ENCODE measurements at places on chromosomes 3 and 15.

- no peak for DNase-seq
Observed at GRCh38 chr15:80518522-80518921, 114.3 kb downstream of the ARNT2 start.

GRCh38 chr3:41502023-41502422 is 302.7 kb downstream of the CTNNB1 start:
- no peak for DNase-seq

DNA sequence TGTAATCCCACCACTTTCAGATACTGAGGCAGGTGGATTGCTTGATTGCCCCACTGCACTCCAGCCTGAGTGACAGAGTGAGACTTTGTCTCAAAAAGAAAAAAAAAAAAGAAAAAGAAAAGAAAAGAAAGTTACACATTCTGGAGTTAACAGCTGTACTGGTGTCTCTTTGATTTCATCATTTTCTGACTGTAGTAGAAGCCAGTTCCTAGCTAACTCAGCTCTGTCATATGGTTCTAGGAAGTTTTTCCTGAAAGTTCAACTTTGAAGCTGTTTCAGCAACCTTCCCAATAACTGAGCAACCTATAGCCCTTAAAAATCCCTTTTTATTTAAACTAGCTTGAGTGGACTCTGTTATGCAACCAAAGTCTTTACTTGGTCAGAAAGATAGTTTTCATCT is 104.6 kb upstream of the STRIT1 start:
- DNase-seq: no peak

- DNase-seq: no peak
Observed at GRCh38 chr15:69812861-69813261, 284.9 kb downstream of the TLE3 start.

DNA sequence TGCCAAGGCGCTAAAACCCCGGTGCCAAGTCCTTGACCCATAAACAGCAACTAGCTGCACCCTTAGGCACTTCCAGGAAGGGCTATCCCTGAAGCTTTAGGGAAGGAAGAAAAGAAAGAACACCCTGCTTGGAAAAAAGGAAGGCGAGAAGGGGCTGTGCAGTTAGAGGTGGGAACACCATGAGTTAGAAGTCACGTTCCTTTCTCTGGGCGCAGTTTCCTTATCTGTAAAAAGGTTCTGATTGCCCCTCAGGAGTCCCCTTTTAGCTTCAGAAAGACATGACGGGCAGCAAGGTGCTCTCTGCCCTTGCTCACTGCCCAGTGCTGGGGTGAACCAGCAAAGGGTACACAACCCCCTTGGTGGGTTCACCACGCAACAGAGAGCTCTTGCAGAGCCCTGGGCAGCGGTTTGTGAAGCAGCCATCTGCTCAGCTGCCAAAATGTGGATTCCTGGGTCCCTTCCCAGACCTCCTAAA is 798 bp downstream of the GCHFR start:
- no peak for DNase-seq

- DNase-seq: no peak
Observed at GRCh38 chr3:66486202-66486601, 14.6 kb downstream of the LRIG1 start.

DNA sequence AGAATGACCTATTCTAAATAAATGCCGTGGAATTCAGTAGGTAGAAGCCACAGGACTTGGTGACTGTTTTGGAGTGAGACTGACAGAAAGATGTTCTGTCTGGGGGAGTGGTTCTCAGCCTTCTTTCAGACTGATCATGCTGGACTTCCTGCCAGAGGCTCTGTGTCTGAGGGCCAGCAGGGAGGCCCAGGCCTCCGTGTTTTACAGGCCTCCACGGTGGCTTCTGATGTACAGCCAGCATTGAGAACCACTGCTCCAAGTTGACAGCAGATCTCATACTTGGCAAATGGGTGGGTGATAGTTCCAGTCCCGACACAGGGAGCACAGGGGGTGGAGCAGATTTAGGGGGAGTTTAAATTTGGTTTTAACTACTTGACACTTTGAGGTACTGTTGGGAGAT is 6.7 kb upstream of the PIGZ start:
- DNase-seq: no peak

- no peak for DNase-seq
Observed at GRCh38 chr3:25053360-25053759, 374.7 kb upstream of the RARB start.

DNA sequence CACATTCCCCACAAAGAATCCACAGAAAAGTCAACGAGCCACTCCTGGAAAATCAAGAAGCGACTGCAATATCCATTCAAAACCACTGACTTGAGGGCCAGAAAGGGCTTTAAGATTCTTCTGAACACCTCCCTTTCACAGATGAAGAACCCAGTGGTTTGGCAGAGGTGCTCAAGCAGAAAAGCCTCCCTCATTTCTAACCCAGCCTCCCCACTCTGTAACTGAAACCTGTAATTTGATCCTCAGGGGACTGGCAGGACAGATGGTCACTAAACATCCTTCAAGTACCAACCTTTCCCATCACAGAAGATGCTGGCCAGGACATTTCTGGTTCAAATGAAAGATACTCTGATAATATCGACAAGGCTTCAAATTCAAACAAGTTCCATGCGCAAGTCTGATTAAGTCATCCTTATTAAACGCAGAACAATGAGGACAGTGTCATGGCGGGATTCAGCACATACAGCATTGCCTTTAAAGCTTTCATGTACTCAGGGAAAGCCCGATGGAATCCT is 5.5 kb downstream of the SEMA5B start:
- DNase-seq: peak; percentile 26

Measured in DMS79 (cell line).